ENCODE measurements at places on chromosomes 12 and 14.
A peak's percentile ranks its signal among the peaks of the same experiment; 100 is the strongest.

- DNase-seq = no peak
These were observed 9.0 kb upstream of the KRT71 start for GRCh38 chr12:52561880-52562449.

GRCh38 chr14:57736391-57736790, 129.5 kb downstream of the SLC35F4 start:
- no peak for DNase-seq

GRCh38 chr14:53630336-53630735, 326.3 kb downstream of the BMP4 start:
- DNase-seq = no peak

DNA sequence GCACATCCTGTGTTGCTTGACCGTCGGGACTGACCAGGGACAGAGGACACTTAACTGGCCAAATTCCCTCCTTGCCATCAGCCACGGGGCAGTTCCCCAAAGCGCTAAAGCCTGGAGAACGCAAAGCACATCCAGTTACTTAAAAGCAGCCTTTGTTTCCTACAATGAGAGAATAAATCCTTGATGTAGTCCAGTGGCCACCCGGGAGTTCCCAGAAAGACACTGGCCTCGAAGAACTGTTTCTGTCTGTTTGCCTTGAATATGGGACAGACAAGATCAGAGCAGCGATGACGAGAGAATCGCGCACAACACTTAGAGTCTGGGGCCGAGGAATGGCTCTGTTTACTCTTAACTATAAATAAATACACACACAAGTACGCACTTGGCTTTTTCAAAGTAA, 102.2 kb downstream of the TNFAIP2 start:
- no peak for DNase-seq

DNA sequence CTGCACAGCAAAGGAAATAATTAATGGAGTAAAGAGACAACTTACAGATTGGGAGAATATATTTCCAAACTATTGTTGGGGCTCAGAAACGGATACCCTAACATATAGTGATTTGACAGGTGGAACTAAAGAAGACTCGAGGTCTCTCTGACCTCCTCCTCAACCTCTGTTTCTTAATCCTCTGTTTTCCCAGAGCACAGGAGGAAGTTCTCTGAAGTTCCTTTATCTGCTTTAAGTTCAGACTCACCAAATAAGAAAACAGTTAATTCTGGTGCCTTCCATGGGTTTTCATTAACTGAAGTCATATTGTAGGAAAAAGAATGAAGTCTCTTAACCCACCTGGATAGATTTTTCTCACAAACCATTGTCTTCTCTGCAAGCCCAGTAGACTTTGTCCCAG, 29.2 kb downstream of the CLEC2D start:
- DNase-seq = no peak

- DNase-seq = peak; percentile 72
These were observed 12.4 kb downstream of the LUM start for GRCh38 chr12:91098941-91099340.

Data from AG09309 (cell line).